Occipital lobe (tissue), 3 donors: ENCODE measurements at places on chromosomes 1 and 21. TPM values are rescaled to one million over a fixed set of nuclear protein-coding genes. Genes with fewer than 3 reads are reported as not detected.

Gene SDC3
- total RNA-seq: 66.1 TPM

Gene SPATA21
- total RNA-seq: not detected

Gene RAB3B
- 8.4 TPM for total RNA-seq

Gene BATF3
- total RNA-seq: 8.0 TPM

Gene PDC
- total RNA-seq: not detected
